PC-9 (cell line): ENCODE measurements at places on chromosomes 5 and 9. TPM values are rescaled to one million over a fixed set of nuclear protein-coding genes. Genes with fewer than 3 reads are reported as not detected.

GRCh38 chr5:53453898-53454718 lies 26.3 kb upstream of the FST start:
- H3K4me3 ChIP-seq, result no peak overlapping the region
- H3K36me3 ChIP-seq, result no peaks in the 10 kb centered on the region
- no peaks in the 10 kb centered on the region for H3K27me3 ChIP-seq
- no peak overlapping the region for H3K27ac ChIP-seq
- DNase-seq, result no peak
- no peaks in the 10 kb centered on the region for H3K4me1 ChIP-seq

GRCh38 chr9:34615132-34615531 lies 3.2 kb upstream of the RPP25L start:
- H3K4me1 ChIP-seq, result 0 out of 2 replicates have a peak, but pooled peaks cover 4% of the 10 kb centered on the region
- DNase-seq, result no peak
- H3K4me3 ChIP-seq, result no peak overlapping the region
- no peaks in the 10 kb centered on the region for H3K36me3 ChIP-seq
- no peak overlapping the region for H3K27ac ChIP-seq
- no peaks in the 10 kb centered on the region for H3K27me3 ChIP-seq

DNA sequence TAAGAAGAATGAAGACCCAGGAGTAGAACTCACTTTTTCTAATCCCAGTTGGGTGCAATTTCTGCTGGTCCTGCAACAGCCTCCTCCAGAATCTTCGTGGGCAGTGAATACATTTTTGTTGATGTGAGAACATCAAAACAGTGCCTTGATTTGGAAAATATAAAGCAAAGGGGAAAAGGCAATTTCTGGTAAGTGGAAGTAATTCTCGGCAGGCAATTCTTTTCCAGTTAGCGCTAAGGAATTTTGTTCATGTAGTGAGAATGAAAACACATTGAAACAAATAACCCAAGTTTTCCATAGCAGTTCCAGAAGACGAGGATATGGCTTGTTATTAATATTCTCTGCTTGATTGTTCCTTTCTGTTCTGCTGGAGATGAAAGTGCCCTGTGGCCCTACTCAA lies 178.7 kb downstream of the SPATA31D1 start:
- H3K4me3 ChIP-seq, result no peak overlapping the region
- DNase-seq, result no peak
- no peak overlapping the region for H3K27ac ChIP-seq
- H3K27me3 ChIP-seq, result no peaks in the 10 kb centered on the region
- H3K4me1 ChIP-seq, result peaks cover 10% of the 10 kb centered on the region
- no peaks in the 10 kb centered on the region for H3K36me3 ChIP-seq

GRCh38 chr5:160092960-160093707 lies 26.1 kb downstream of the PWWP2A start:
- H3K27me3 ChIP-seq, result no peaks in the 10 kb centered on the region
- no peak for DNase-seq
- no peaks in the 10 kb centered on the region for H3K4me1 ChIP-seq
- 0 out of 2 replicates have a peak, but pooled peaks cover 6% of the 10 kb centered on the region for H3K36me3 ChIP-seq

REEP2 gene
- 0.87 and 1.3 TPM in 2 replicates for total RNA-seq

GRCh38 chr5:135371622-135372232 lies 27.3 kb downstream of the MACROH2A1 start:
- H3K36me3 ChIP-seq, result peaks cover 22% of the 10 kb centered on the region
- H3K4me3 ChIP-seq, result no peak overlapping the region
- no peak overlapping the region for H3K27ac ChIP-seq
- DNase-seq, result no peak
- H3K4me1 ChIP-seq, result no peaks in the 10 kb centered on the region
- no peaks in the 10 kb centered on the region for H3K27me3 ChIP-seq

GRCh38 chr5:123671042-123671441 lies 159.1 kb downstream of the CSNK1G3 start:
- H3K4me3 ChIP-seq, result no peak overlapping the region
- DNase-seq, result no peak

- no peaks in the 10 kb centered on the region for H3K36me3 ChIP-seq
- H3K4me1 ChIP-seq, result peaks cover 12% of the 10 kb centered on the region; the same call in 1 of the 2 replicates
- no peak overlapping the region for H3K4me3 ChIP-seq
- DNase-seq, result peak; percentile 79
- H3K27me3 ChIP-seq, result no peaks in the 10 kb centered on the region
Observed at GRCh38 chr9:33143241-33143661, 23.9 kb downstream of the B4GALT1 start.

SELENOP gene
- 4.6 and 5.3 TPM in 2 replicates for total RNA-seq

GRCh38 chr5:81665795-81666194 lies 85.1 kb downstream of the SSBP2 start:
- no peak for DNase-seq
- no peaks in the 10 kb centered on the region for H3K4me1 ChIP-seq
- H3K27me3 ChIP-seq, result no peaks in the 10 kb centered on the region
- no peaks in the 10 kb centered on the region for H3K36me3 ChIP-seq

HTR4 gene
- total RNA-seq, result not detected in 2 replicates

ZDHHC12 gene
- 102 and 133 TPM in 2 replicates for total RNA-seq

GRCh38 chr5:67795781-67796477 lies 419.6 kb upstream of the PIK3R1 start:
- no peaks in the 10 kb centered on the region for H3K4me1 ChIP-seq
- no peaks in the 10 kb centered on the region for H3K27me3 ChIP-seq
- DNase-seq, result no peak
- H3K4me3 ChIP-seq, result no peak overlapping the region
- H3K27ac ChIP-seq, result no peak overlapping the region

GRCh38 chr5:57839025-57839424 lies 356.4 kb upstream of the ACTBL2 start:
- no peaks in the 10 kb centered on the region for H3K27me3 ChIP-seq
- peak overlapping the region; percentile 98 for H3K27ac ChIP-seq
- peak; percentile 82 for DNase-seq
- H3K36me3 ChIP-seq, result peaks cover 10% of the 10 kb centered on the region
- no peak overlapping the region for H3K4me3 ChIP-seq

- no peaks in the 10 kb centered on the region for H3K36me3 ChIP-seq
- H3K4me1 ChIP-seq, result peaks cover 21% of the 10 kb centered on the region
- peak; percentile 58 for DNase-seq
- H3K4me3 ChIP-seq, result peak overlapping the region; percentile 71
- no peaks in the 10 kb centered on the region for H3K27me3 ChIP-seq
- H3K27ac ChIP-seq, result peak overlapping the region; percentile 80
Observed at GRCh38 chr9:37466037-37466709, 923 bp upstream of the ZBTB5 start.

LTC4S gene
- 9.7 and 14.4 TPM in 2 replicates for total RNA-seq

DNA sequence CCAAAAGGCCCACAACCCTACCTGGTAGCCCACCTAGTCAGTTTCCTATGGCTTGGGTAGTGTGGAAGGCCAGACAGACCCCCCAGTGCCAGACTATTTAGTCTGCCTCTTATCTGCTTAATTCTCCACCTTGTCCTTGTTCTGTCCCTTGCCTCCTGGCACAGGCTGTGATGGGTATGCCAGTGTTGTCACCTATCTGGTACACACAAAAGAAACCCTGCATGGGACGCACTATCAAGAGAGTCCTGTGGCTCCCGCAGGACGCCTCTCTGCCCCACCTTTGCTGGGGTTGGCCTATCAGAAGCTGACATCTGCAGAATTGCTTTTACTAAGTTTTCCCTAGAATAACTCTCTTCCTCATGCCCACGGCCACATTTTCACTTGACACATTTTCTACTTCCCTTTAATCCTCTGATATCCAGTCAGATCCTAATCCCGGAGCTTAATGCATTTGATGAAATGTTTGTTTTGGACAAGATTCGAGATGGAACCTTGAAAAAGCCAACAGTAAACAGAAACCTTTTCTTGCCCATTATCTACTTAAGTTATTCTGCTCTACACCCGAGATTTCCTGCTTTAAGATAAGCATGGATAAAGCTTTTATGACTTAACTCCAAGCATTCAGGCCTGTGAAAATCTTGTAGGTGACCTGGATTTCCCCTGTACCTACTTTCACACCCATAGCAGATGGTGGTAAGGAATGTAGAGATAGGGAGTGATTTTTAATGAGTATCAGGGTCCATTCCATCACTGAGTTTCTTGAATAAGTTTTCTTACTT lies 468.5 kb downstream of the ZNF608 start:
- H3K4me1 ChIP-seq, result no peaks in the 10 kb centered on the region
- H3K4me3 ChIP-seq, result no peak overlapping the region
- H3K36me3 ChIP-seq, result no peaks in the 10 kb centered on the region

DNA sequence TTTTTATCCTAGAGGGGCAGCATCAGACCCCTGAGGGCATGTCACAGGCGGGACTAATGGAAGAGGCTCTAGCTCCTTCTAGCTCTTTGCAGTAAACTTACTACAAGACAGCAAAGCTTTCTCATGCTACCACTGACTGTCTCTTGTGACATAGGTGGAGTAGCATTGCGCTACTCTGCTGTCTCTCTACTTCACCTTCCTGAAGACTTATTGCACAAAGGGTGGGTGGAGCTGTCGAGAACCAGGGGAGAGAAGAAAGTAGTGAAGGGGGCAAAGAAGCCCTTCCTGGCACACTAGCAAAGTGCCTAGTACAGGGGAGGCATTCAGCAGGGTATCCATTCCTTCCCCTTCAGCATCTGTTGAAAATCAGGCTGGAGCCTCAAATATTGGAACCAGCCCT lies 36.1 kb upstream of the NEK6 start:
- no peak overlapping the region for H3K27ac ChIP-seq
- no peak for DNase-seq
- H3K4me1 ChIP-seq, result peaks cover 49% of the 10 kb centered on the region
- no peaks in the 10 kb centered on the region for H3K27me3 ChIP-seq
- no peaks in the 10 kb centered on the region for H3K36me3 ChIP-seq
- H3K4me3 ChIP-seq, result no peak overlapping the region
